AML-193 (cell line): ENCODE measurements at places on chromosomes 7 and 10.

- no peak for DNase-seq
Observed at GRCh38 chr7:4959893-4960292, 906 bp upstream of the MMD2 start.

DNA sequence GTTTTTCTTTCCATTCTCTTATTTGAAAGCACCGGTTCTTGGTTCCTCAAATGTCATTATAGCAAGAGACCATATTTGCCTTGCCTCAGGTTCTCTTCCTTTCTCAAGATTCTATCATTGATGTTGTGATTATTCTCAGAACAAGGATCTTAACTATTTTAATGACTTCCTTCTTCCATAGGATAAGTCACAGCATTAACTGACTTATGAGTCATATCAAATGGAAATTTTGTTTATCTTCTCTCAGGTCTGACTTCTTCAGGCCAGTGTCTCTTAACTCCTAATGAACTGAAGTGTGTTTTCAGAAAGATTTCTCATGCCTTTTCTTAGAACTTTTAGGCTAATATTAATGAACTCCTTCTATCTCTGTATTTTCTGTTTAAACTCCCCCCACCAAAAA is 794.6 kb upstream of the LRRN3 start:
- DNase-seq, result no peak

DNA sequence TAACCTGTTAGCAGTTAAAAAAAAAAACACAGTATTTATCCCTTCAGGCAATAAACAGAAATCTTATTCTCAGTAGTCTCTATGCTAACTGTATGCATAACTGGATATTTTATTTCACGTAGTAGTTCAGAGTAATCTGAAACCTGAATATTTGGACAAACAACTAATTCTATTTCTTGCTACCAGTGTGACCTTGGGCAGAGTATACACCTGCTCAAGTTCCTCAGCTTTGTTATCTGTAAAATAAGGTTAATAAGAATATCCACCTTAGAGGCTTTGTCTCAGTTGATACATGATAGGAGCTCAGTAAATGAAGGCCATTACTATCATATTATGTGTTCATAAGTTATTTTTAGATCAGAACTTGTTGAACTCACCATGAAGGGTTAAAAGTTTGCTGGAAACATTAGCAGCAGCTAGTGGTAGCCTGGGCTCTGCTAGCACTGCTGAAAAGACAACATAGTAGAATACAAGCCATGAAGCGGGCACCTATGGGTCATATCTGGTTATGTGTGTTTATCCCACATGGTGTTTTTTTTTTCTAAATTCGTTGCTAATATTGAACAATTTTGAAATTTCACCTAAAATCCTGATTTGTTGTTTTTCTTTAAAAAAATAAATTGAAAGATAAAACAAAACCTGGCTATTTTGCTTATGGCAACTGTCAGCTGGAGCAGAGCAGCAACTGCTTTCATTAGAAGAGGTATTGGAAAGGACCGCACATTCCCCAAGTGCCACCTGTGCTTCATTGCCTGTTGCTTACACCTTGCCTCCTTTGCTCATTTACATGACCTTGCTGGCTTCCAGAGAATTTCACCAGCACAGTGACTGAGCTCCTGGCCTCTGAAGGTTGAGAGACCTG is 303.0 kb downstream of the PRKG1 start:
- no peak for DNase-seq

DNA sequence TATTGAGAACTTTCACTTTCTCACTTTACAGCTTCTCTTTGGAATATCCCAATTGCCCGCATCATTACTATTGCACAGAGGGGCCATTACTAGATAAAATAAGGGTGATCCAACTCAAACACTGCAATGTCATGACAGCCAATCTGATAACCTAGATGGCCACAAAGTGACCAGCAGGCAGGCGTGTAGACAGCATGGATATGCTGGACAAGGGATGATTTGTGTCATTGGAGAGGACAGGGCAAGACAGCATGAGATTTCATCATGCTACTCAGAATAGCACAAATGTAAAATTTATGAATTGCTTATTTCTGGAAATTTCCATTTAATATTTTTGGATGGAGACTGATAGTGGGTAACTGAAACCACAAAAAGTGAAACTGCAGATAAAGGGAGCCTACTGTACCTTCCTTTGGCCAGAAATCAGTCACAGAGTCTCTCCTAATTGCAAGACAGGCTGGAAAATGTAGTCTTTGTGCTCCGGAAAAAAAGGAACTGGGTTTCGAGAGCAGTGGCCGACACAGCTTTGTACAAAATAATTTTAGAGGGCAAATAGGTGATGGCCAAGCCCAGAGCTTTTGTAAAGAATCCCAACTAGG is 6.1 kb upstream of the GSDME start:
- no peak for DNase-seq

- no peak for DNase-seq
Observed at GRCh38 chr7:90900628-90901356, 304.7 kb downstream of the CDK14 start.

DNA sequence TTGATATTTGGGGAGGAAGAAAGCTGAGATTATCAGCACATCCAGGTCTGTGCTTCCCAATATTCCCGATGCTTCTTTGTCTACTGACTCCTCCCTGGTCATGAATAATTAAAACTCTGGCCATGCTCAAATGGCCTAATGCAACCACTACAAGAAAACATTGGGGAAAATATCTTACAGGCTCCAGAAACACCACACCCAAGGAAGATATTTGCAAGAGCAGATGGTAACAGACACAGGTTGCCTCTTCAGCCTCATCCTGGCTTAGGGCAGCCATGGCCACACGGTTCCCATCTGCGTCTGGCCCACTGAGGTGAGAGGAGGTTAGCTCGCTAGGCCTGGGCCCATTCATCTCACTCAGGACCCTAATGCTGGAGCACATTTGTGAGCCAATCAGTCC is 108.4 kb upstream of the SDK1 start:
- no peak for DNase-seq

- DNase-seq, result no peak
Observed at GRCh38 chr7:39127058-39127457, 149.3 kb downstream of the POU6F2 start.

DNA sequence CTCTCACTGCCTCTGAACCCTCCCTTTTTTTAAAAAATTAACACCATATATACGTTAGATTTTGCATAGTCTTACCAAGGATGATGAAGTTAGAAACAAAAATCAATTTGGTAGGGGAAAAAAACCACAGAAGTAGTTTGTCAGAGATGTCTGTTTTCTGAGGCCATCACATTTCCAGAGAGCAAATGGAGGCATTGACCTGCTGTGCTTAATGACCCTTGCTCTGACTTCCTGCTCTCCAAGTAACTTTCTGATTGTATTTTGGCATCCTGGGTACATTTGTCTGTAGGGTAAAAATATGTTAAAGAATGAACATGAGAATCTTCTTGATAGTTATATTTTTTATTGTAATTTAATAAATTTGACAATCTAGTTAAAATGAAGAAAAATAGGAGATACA is 140.2 kb downstream of the LCOR start:
- no peak for DNase-seq

- peak; percentile 15 for DNase-seq
Observed at GRCh38 chr10:116765648-116766081, 23.3 kb upstream of the HSPA12A start.

DNA sequence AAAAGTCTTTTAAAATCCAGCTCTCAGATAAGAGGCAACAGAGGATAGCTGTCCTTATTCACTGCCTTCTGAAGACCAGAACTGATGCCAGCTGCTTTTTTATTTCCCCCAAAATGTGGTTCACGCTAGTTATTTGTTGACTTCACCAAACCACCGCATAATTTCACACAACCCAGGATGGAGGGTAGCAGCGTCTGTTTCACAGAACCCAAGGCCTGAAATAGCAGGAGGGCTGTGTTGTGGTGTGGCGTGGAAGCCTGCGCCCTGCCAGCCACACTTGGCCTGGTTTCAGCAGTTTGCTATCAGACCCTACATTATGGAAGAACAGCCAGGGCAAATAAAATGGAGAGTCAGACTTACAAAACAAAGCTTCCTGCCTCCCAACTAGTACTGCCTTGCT is 155.4 kb downstream of the DYNC1I1 start:
- DNase-seq, result no peak

DNA sequence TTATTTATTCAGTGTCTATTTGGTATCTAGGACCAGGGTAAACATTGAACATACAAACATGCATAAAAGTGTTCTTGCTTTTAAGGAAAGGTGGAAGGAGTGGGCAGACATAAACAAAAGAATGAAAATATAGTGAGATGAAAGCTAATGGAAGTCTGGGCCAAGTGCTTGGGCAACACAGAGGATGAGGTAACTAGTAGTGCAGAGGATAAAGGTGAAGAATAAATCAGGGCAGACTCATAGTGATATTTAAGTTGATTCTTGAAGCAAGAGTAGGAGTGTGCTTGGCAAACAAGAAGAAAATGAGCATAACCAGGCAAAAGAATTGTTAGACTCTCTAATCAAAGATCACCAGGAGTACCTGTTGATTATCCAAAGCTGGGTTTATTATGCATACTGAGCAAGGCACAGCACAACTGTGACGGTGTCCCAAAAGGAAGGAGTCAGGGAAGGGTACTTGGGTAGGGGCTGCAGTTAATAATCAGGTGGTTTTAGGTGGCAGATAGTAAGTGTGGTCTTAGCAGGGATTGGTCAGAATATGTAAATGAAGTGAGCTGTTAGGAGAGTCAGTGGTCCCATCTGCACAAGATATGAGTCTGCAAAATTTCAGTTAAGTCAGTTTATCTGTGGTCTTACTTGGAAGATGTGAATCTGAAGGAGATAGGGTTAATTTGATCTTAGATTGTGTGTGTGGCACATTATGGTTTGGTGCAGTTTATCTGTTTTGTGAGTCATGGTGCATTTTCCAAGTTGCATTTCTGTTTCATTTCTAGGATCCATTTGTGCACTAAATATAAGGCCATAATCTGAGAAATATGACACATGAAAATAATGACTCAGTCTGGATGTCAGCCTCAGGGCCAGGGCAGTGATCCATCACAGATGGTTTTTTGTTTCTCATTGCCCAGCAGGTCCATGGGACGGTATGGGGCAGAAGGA is 30.6 kb upstream of the TAX1BP1 start:
- no peak for DNase-seq

DNA sequence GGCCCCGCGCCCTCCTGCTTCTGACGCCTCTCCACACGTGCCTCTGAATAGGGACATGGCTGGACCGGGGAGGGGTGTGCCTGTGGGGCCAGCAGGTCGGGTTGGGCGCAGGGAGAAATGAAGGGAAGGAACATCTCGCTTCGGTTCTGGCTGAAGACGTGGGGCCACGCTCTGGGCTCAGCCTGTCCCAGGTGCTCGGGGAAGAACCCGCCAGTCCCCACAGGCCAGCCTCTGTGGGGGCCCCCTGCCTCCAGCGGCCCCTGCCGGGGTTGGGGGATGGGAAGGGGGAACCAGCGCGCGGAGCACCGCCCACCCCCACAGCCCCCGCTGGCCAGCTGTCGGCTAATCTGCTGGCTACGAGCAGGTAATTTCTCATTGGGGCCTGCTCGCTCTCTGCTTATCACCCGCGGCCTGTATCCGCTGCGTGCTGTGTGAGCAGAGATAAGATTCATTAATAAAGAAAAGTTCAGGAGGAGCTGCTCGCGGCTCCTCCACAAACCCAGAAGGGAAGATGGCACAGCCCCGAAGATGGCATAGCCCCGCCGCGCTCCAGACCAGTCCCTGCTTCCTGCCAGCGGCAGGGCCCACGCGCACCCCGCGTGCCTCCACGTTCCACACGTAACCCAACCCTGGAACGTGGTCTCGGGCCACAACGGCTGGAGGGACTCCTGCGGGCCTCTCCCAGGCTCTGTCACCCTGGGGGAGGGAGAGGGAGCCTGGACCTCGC is 186.2 kb downstream of the ELFN1 start:
- no peak for DNase-seq

- DNase-seq, result no peak
Observed at GRCh38 chr10:326350-326749, 191.1 kb downstream of the ZMYND11 start.

GRCh38 chr7:73799282-73800141 is 29.4 kb upstream of the CLDN3 start:
- DNase-seq, result no peak

DNA sequence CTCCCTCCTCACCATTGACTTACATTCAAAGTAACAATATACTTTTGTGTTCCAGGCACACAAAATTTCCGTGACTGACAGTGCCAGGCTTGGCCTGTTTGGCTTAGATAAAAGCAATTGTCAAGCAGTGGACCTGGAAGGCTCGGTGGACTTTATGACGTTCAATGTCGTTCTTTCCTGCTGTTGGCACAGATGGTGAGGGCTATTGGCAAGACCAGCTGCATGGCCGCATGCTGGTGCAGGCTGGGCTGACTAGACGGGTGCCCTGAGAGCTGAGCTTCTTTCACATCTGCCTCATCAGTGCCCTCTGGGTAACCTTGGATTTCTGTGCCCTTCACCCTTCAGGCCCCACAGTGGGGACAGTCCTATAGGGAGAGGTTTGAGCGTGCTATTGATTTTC is 45.2 kb downstream of the WIPF3 start:
- DNase-seq, result no peak

DNA sequence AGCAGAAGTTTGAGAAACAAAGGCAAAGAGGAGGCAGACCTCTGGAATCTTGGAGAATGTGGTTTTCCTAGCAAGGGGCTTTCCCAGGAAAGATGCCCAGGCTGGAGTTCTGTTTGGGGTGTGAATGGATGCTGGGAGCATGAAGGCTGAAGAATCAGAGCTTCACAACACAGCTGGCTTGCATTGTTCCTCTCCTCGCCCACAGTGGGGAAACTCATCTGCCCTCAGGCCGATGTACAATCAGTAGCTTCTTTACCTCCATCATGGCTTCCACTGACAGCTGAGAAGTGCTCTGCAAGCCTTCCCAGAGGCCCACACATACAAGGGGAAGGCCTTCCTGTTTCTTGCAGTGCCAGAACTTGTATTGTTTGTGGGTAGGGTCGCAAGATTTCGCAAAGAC is 90.8 kb upstream of the HECTD2 start:
- DNase-seq, result no peak

DNA sequence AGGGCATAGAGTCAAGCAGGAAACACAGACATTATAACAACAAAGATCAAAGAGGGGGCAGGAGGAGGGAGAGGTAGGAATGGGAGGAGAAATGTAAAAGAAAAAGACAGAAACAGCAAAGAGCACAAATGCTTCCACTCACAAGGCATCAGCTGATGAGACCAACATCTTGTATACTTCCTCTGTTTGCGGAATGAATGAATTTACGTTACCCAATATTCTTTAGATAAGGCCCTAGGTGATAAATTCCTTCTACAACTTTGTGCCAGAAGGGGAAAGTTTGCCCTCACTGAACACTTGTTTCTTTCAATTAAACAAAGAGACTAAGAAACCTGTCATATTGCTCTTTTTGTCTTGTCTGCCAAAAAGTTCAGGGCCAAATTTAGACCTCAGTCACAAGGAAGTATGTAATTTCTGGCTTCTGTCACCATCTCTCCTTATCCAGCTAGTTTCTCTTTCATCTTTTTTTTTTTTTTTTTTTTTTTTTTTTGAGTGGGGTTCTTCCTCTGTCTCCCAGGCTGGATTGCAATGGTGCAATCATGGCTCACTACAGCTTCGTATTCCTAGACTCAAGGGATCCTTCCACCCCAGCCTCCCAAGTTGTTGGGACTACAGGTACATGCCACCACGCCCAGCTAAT is 116.4 kb upstream of the NANOS1 start:
- no peak for DNase-seq
